ENCODE measurements at places on chromosomes 5 and 9.
A peak's percentile ranks its signal among the peaks of the same experiment; 100 is the strongest.

DNA sequence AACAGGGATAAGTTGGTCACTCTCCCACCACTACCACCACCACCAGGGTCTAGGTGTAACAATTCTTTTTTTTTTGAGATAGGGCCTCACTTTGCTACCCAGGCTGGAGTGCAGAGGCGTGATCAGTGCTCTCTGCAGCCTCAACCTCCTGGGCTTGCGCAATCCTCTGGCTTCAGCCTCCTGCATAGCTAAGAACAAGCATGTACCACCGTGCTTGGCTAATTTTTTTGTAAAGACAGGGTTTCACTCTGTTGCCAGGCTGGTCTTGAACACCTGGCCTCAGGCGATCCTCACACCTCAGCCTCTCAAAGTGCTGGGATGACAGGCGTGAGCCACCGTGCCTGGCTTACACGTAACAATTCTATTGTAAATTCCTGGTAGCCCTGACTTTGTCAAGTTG is 27.5 kb downstream of the CORO2A start:
- no peak for DNase-seq

DNA sequence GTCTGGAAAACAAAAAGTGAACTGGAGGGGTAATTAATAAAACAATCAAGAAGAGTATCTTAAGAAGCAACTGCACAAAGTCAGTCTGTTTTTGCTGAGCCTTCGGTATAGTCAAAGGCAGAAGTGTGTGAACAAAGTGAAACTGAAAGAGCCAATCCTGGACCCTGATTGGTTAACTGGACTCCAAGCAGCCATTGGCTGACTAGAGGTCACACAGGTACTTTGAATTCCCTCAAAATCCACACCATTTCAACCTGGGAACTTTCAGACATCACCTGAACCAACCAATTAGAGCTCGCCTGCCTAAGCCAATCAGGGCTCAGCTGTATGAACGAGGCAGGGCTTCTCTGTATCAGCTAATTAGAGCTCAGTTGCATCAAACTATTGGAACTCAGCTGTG is 286.7 kb downstream of the TLE4 start:
- no peak for DNase-seq

DNA sequence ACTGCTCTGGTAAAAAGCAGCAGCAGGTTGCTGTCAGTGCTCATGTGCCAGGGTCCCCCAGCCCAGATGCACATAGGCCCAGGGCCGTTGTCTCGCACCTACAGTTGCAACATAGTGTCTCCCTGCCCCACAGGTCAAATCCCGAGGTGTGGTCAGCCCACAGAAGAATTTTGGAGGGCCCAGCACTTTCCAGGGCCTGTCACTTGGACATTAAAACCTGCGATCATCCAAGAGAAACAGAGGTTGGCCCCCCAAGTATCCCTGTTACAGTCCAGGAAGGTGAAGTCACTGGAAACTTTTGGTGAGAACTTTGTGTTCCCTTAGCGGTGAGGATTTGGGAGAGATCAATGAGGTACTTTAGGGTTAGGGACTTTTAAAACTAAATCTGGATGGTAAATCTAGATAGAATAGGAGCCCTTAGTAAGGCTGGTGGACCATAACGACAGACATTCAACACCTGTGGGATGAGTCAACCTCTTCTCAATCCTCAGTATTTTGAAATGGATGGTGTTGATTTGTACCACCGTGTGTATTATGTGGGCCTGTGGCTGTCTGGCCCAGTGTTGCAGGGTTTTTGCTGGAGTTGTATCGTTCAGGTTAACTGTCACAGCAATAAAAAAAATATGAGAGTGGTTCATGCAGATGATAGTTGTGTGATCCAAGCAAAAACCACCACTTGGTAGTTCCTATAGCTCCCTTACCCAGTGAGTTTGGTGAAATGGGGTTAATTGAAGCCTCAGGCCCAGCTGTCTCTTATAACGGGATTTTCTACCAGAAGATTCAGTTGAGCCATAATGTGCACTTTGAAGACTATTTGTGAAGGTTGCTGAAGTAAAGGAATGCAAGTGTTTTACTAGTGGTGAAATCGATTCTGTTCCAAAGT is 19.2 kb downstream of the OR2S2 start:
- no peak for DNase-seq

GRCh38 chr9:114652776-114653555 is 4.6 kb downstream of the TEX53 start:
- no peak for DNase-seq

DNA sequence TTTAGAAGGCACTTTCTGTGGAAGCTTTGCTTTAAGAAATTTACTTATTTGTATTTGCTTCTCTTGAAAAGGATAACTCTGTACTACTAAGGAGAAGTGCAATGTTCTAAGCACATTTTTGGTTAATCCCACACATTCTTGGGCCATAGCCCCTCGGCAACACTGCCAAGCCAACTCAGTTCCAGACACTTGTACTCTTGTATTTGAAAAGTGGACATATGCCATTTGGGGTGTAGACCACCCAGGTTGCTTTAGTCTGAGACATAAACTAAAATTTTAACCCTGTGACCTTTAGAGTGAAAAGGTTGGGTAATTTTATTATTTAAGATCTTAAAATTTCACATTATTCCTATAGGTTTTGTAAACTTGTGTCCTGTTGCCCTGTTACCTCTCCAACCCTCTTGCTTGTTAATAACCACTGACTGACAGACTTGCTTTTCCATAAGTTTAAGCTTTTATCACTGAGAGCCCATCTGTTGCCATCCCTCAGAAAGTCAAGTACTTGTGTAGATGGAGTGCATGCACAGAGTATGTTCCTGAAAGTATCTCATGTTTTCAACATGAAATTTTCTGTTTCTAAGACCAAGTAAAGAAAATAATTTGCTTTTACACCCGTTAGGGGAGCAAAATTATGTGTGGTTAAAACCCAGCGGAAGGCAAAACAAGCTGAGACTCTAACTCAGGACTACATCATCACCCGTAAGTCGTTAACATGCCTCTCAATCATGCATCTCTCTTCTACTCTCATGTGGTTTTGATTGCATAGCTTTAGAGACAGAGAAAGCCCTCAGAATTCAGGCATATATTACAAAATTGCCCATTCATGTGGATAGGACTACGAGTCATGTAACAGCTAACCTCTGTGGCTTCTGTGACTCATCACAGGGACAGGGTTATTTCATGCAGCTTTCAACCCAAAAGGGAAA is 117.3 kb downstream of the GDNF start:
- DNase-seq, result no peak

- DNase-seq, result no peak
Observed at GRCh38 chr9:116628716-116629115, 58.4 kb upstream of the TRIM32 start.

DNA sequence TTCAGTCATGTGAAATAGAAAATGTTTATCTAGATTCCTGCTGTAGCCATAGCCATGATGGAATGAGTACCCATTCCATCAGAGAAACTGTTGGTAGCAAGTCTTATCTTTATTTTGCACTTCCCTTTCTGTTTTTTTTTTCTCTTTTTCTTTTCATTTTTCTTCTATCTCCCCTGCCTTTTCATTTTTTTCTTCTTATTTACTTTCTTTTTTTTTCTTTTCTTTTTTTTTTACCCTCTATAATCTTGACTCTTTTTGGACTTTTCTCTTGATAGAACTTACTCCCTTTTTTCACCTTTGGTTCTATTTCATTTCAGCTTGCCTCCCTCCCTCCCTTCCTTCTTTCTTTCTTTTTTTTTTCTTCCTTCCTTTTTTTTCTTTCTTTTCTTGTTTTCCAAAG is 15.4 kb downstream of the SLC25A46 start:
- no peak for DNase-seq

GRCh38 chr5:160525471-160526261 is 104.0 kb downstream of the PTTG1 start:
- no peak for DNase-seq

DNA sequence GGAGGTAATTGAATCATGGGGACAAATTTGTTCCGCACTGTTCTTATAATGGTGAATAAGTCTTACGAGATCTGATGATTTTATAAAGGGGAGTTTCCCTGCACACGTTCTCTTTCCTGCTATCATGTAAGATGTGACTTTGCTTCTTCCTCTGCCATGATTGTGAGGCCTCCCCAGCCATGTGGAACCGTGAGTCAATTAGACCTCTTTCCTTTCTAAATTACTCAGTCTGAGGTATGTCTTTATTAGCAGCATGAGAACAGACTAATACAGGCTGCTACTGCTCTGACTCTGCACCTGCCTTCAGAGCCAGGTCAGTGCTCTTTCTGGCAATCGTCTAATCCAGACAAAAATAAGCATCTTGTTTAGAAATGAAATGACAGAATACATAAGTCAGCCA is 479.2 kb upstream of the TUSC1 start:
- DNase-seq, result no peak

- DNase-seq, result peak; percentile 94
Observed at GRCh38 chr5:178163772-178164735, 10.4 kb upstream of the NHP2 start.

GRCh38 chr9:3548648-3549047 is 22.8 kb upstream of the RFX3 start:
- DNase-seq, result no peak

DNA sequence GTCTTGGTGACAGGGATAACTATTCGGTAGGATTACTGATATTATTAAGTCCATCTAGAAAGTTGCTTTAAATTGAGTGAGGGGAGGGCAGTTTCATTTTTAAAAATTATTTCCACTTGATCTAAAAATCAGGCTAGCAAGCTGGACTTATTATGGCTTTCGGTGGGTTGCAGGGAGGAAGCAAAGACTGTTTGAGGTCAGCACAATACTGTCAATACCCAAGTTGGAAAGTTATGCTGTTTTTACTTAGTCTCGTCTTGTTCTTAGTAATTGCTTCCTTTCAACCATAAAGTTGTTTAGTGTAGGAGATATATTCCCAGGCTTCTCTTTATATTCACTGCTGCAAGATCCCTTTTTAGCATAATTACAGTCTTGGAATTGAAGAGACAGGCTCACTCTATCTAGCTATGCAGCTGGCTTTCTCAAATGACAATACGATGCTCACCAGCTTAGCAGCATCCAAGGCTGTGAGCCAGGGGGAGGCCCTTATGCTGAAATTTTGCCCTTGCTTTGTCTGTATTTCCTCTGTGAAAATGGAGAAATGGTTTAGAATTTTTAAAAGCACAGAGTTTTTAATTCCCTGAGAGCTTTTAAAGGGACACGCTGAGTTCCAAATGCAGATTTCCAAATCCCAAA is 68.2 kb upstream of the APC start:
- DNase-seq, result no peak

DNA sequence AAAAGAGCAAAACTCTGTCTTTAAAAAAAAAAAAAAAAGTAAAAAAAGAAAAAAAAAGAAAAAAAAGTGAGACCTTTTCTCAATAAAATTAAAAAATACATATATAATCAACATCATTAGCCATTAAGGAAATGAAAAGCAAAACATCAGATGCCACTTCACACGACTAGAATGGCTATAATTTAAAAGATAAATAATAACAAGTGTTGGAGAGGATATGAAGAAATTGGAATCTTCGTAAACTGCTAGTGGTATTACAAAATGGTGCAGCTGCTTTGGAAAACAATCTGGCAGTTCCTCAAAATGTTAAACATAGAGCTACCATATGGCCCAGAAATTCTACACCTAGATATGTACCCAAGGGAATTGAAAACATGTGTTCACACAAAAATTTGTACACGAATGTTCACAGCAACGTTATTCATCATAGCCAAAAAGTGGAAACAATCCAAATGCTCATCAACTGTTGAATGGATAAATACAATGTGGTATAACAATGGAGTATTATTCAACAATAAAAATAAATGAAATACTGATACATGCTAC is 45.3 kb upstream of the SIL1 start:
- no peak for DNase-seq

GRCh38 chr5:604391-604831 is 7.7 kb upstream of the CEP72 start:
- no peak for DNase-seq

DNA sequence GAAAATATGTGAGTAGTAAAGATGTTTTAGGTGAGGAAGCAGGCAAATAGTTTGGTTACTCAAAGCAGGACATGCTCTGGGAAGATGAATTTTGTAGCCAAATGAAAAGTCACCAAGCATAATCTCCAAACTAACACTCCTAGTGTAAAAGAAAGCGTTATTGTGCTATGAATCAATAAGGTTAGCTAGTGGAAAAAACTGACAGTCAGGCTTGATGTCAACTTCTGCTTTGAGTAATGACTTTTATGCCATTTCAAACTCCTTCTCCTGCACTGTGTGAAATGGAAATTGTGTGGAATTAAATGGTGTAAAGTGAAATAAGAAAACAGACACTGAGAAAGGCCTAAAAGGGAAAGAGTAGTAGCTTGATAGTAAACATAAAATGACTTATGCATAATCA is 637.2 kb upstream of the DMAC1 start:
- DNase-seq, result no peak

GRCh38 chr9:16272776-16273175 is 597.7 kb downstream of the BNC2 start:
- DNase-seq, result no peak

- no peak for DNase-seq
Observed at GRCh38 chr5:110289512-110289810, 437.0 kb downstream of the TMEM232 start.

GRCh38 chr9:4798281-4799032 is 5.7 kb downstream of the RCL1 start:
- no peak for DNase-seq

- DNase-seq, result no peak
Observed at GRCh38 chr5:96675882-96676281, 13.7 kb downstream of the CAST start.

GRCh38 chr9:20349568-20349967 is 272.7 kb downstream of the MLLT3 start:
- DNase-seq, result no peak

DNA sequence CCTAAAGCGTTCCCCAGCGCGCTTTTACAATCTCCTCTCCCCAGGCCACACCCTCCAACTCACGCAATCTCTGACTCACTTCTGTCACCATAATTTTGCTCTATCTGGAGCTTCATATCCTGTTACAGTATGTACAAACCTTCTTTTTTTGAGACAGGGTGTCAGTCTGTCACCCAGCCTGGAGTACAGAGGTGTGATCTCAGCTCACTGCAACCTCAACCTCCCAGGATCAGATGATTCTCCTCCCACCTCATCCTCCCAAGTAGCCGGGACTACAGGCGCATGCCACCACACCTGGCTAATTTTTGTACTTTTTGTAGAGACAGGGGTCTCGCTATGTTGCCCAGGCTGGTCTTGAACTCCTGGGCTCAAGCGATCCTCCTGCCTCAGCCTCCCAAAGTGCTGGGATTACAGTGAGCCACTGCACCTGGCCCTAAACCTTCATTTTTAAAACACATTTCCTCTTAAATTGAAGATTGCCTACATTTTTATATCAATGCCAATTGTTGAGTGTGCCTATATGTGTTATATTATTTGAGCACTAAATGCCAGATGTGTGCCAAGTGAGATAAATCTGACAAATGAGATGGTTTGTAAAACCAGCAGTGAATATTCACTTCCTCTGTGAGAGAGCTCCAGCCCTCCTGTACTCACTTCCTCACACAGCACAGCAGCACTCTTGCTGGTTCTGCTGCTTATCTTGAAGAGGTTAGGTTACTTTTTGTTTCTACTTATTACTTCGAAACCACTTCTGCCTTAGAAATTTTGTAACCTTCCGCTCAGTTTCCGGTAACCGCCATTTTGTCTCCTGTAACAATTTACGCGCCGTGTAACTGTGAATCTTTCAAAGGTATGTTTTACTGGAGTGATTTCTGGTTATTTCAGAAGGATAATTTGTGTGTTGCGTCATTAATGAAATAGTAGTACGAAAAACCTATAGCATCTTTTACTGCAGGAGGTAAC is 57.9 kb downstream of the DOCK8 start:
- DNase-seq, result no peak

GRCh38 chr5:143359869-143360268 is 43.6 kb downstream of the NR3C1 start:
- no peak for DNase-seq

All from glutamatergic neuron (in vitro differentiated cells).